ENCODE measurements at places on chromosomes 6 and 20.
A peak's percentile ranks its signal among the peaks of the same experiment; 100 is the strongest.

- DNase-seq, result no peak
Observed at GRCh38 chr6:142292166-142292924, 9.5 kb upstream of the ADGRG6 start.

- DNase-seq, result no peak
Observed at GRCh38 chr6:108502832-108503231, 57.9 kb upstream of the FOXO3 start.

GRCh38 chr20:10213526-10213925, 5.1 kb upstream of the SNAP25 start:
- no peak for DNase-seq

DNA sequence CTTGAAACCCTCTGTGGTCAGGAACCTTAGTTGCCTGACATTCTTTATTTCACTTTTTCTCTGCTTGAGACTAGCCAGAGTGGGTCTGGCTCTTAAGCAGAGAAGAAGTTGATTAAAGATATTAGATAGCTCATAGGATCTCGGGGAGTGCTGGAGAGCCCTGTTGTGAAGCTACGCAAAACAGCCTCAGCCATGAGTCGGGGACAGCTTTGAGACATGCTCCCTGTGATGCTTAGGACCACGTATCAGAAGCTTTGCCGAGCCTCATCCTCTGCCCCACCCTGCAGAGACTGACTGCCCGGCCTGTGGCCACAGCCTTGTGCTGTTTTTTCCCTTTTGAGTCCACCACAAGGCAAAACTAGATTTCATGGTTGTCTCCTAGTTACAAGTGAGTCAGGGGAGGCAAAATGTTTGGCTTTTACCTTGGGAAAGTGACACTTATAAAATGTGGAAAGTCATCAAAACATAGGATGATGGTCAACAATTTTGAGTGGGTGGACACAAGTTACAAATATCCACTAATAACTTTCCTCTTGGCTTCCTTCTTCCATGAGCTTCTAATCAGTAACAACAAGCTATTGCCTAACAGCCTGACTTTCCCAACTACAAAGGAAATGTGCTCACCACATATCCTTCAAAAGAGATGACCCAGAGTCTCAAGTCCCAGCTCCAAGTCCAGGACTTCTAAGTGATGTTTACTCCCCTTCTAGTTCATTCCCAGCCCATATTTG, 108.4 kb downstream of the JAG1 start:
- DNase-seq, result no peak

DNA sequence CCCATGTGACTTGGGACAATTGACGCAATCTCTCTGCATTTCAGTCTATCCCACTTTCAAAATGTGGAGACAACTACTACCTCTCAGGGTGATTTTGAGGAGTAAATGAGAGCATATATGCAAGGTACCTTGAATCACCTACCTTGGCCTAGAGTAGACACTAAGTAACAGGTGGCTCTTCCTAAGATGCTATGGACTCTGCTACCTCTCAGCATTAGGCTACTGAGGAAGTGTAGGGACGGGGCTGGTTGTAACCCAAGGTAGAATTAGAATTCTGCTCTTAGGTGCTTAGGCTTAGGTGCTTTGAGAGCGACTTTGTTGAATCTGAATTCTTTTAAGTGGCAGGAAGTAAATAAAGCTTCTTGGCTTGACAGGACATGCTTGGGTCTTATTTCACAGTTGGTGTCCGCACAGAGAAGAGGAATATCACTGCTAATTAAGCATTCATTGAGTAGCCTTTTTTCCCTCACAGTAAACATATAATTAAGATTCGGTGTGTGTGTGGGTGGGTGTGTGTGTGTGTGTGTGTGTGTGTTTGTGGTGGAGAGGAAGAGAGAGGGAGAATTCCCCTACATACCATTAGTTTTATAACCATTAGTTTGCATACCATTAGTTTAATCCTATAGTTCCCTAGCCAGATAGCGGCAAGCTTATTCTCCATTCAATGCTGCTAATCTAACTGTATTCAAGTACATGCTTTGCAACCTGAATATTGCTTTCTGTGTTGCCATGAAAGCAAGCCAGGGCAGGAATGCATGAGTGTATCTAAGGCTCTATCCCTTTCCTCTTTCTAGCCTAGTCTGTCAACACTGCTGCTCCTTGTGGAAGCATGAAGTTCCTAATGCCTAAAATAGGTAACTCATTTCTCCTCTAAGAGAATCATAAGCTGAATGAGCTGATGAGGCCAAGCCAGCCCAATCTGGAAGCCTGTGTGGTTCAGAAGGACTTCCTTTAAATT, 112.5 kb downstream of the IPCEF1 start:
- DNase-seq, result no peak

- DNase-seq, result no peak
Observed at GRCh38 chr20:50712771-50713656, 18.4 kb upstream of the PARD6B start.

GRCh38 chr6:44527181-44527580, 139.7 kb downstream of the CDC5L start:
- DNase-seq, result no peak

GRCh38 chr6:117776441-117776840, 101.2 kb downstream of the NUS1 start:
- DNase-seq, result no peak

DNA sequence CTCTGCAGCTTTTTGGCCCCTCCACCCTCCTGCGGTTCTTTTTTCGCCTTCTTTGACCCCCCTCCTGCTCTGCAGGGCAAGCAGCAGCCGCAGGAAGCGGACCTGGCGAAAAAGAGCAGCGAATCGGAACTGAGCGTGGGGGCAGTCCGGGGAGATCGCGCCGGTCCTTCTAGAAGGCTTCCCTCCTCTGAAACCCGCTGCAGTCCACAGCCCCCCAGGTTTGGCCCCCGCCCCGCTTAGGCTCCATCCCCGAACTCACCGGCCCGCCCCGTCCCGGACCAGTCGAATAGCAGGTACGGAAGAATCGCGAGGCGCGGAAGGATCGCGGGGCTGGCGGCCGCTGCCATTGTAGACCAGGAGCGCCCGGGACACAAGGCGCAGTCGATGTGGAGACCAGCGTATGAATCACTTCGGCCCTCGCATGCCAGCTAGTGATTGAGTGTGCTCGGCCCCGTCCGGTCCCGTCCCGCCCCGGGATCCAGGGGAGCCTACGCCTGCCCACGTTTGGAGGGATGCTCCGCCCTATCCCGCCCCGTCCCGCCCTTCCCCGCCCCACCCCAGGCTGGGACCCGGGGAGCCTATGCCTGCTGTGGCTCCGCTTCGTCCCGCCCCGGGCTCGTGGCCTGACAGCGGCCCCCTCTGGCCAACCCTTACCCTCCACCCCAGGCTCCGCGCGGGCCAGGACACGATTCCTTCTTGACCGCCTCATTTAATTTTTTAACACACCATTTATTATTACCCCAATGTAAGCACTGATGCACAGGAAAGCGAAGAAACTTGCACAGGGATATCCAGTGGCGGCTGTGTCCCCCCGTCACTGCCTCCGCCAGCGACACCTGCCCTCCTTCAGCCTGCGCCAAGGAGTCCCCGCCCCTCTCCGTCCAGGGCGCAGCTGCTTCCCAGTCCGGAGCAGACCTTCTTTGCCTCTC, at the start of gene ULBP3:
Gene ULBP3, minus strand, starts transcription at position 402 of the 929 bp plus-strand sequence. Its CDS starts 55 bp downstream, at position 347.
- peak; percentile 85 for DNase-seq

GRCh38 chr20:58714923-58715351, 22.3 kb downstream of the NPEPL1 start:
- no peak for DNase-seq

- no peak for DNase-seq
Observed at GRCh38 chr20:5024982-5025381, 23.7 kb upstream of the SLC23A2 start.

- DNase-seq, result no peak
Observed at GRCh38 chr6:141203902-141204575, 928.7 kb upstream of the GJE1 start.
